ENCODE measurements at places on chromosomes 2 and 18. TPM values are rescaled to one million over a fixed set of nuclear protein-coding genes. Genes with fewer than 3 reads are reported as not detected.

DNA sequence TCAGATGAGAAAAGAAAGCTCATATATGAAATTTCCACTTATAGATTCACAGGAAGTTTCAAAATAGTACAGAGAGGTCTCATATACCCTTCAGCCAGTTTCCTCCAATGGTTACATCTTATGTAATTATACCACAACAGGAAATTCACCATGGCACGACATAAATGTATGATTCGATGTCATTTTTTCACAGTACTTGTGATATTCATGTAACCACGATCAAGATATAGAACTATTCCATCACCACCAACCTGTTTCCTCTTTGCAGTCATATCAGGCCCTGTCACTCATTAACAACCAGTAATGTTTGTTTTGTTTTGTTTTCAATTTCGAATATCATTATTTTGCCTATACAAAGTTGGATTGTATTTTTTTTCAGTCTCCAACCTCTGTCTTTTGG, 314.3 kb upstream of the POU3F3 start:
- no peaks in the 10 kb centered on the region for H3K4me1 ChIP-seq
- H3K4me3 ChIP-seq = no peak overlapping the region
- DNase-seq = no peak
- H3K27me3 ChIP-seq = no peaks in the 10 kb centered on the region
- no peaks in the 10 kb centered on the region for H3K36me3 ChIP-seq
- no peak overlapping the region for H3K27ac ChIP-seq

DNA sequence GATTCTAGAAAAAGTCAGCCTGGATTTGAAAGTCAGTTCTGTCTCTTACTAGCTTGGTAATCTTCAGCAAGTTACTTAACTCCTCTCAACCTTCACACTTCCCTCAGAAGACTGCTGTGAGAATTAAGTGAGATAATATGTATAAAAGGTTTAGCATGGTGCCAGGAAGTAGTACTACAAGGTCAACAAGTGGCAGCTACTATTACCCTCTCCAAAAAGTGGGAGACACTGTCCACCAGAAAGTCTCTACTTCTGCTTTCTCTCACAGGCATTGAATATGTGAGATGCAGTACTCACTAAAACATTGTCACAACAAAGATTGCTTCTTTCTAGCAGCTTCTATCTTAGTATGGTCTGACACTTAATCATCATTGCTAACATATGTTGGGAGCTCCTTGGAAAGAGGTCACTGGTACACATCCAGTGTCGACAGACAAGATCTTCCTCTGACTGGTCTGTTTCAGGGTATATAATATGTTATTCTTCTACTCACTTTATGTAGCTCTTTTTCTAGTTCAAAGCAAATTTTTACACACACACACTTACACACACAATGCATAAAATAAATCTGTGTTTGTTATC, 47.9 kb downstream of the DOCK10 start:
- H3K36me3 ChIP-seq = no peaks in the 10 kb centered on the region
- H3K27me3 ChIP-seq = no peaks in the 10 kb centered on the region
- no peak overlapping the region for H3K4me3 ChIP-seq

DNA sequence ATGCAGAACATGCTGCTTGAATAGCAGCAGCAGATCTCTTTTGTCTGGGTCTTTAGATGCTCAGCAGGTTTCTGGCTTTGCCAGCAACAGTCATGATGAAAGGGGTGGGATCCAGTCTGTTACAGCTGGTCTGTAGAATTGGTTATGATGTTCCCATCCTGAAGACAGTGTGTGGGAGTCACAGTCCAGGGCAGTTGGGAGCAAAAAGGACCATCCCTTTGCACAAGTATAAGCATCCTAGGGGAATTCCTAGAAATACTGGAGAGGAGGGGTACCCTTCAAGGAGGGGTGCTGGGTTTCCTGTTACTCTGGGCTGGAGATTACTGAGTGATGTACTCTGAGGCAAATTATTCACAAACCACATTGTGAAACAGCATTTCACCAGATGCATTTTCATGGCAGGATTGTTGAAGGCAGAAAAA, 119.9 kb upstream of the RND3 start:
- H3K27me3 ChIP-seq = no peaks in the 10 kb centered on the region
- no peaks in the 10 kb centered on the region for H3K4me1 ChIP-seq
- H3K27ac ChIP-seq = no peak overlapping the region
- no peak overlapping the region for H3K4me3 ChIP-seq

The POU3F3 gene
- not detected for total RNA-seq

DNA sequence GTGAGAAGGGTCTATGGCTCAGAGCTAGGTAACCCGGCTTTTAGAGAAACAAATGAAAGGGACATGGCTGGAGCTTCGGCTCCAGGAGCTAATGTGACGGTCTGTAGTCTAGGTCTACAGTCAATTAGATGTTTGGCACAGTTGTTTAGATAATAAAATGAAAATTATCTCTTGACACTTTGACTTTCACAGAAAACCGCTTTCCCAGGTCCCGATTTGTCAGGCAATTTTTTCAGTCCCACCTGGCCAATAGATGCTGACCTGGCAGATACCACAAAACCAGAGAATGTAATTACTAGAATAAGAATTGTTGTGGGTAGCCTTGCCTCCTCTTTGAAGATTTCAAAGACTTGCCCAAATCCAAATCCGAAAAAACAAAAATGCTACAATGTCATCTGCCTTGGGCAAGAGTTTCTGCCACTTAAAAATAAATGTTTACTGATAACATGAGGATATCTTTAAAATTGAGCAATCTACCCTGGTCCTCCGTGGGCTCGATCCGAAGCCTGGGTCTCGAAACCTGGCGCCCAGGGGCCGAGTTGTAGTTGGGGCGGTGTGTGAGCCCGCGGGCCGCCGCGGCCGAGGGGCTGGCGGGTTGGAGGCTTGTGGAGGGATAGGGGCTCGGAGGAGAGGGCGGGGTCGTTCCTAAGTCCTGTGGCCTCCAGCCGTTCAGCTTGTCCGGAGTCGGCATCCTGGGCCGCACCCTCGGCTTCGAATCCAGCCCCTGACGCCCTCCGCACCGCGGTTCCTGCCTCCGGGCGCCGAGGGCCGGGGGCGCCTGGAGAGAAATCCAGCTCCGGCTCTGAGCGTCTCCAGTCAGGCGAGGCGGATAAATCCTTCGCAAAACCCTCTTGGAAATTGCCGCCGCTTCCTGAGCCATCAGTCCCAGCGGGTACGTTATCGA, 2.3 kb downstream of the EMX1 start:
- H3K4me3 ChIP-seq = peak overlapping the region; percentile 65
- H3K36me3 ChIP-seq = no peaks in the 10 kb centered on the region
- peaks cover 100% of the 10 kb centered on the region for H3K27me3 ChIP-seq

- H3K36me3 ChIP-seq = peaks cover 8% of the 10 kb centered on the region
- no peaks in the 10 kb centered on the region for H3K27me3 ChIP-seq
- no peak overlapping the region for H3K27ac ChIP-seq
- H3K4me1 ChIP-seq = peaks cover 3% of the 10 kb centered on the region
- H3K4me3 ChIP-seq = no peak overlapping the region
These were observed 71.3 kb downstream of the TTC27 start for GRCh38 chr2:32699151-32699550.

DNA sequence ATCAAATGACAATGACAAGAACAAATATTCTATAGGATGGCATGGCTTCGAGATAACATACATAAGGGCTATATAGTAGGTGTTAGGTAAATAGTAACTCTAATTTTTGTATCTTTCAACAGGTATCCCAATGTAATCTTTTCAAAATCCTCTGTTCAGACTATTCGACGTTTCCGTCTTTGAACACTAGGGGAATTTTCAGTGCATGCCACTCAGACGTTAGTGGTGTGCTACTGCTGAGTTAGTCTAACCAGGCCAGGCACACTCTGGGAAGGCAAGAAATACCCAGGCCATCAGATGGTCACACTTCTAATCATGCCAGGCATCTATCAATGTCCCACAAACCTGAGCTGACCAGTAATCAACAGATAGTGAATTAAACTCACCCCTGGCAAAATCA, 14.6 kb upstream of the CREG2 start:
- H3K4me3 ChIP-seq = no peak overlapping the region
- peaks cover 41% of the 10 kb centered on the region for H3K4me1 ChIP-seq
- H3K27ac ChIP-seq = no peak overlapping the region
- DNase-seq = no peak
- peaks cover 7% of the 10 kb centered on the region for H3K27me3 ChIP-seq

DNA sequence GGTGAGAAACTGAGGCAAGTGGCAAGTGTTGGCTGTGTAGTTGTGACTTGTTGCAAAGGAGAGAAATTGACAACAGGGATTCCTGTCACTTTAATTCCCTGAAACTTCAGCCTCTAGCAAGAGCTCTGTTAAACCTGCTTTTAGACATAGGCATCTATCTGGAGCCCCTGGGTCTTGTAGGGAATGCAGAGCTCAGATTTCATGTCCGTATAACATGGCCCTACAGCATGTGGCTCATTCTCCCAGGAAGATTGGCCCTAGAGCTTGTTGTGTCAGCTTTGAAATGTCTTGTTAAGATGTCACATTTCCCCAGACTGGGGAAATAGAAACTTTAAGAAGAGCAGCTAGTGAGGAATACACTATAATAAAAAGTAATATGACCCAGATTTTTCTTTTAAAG, 115.8 kb downstream of the POLE4 start:
- no peaks in the 10 kb centered on the region for H3K4me1 ChIP-seq
- no peaks in the 10 kb centered on the region for H3K27me3 ChIP-seq
- DNase-seq = no peak
- H3K4me3 ChIP-seq = no peak overlapping the region

- no peaks in the 10 kb centered on the region for H3K36me3 ChIP-seq
- no peak overlapping the region for H3K27ac ChIP-seq
- H3K4me3 ChIP-seq = no peak overlapping the region
- H3K4me1 ChIP-seq = no peaks in the 10 kb centered on the region
- DNase-seq = no peak
- peaks cover 5% of the 10 kb centered on the region for H3K27me3 ChIP-seq
These were observed 40.8 kb downstream of the CCBE1 start for GRCh38 chr18:59656373-59656887.

DNA sequence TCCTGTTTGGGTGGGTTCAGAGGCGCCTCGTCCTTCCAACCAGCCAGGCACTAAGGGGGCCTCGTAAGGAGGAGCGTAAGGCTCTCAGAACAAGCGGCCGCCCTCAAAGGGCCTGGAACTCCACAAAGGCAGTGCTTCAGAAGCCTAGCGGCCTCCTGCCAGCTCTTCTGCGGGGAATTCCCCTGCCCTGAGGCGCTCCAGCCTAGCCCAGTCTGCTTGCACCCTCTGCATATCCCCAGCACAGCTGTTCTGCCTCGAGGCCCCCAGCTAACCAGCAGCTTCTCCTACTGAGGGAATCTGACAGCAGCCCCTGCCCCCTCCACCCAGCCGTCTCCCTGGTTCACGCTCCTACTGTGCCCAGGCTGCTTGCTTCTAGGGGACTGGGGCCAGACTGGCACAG, 265.9 kb downstream of the TFCP2L1 start:
- H3K4me1 ChIP-seq = no peaks in the 10 kb centered on the region
- no peak overlapping the region for H3K27ac ChIP-seq
- H3K36me3 ChIP-seq = no peaks in the 10 kb centered on the region
- DNase-seq = no peak
- H3K27me3 ChIP-seq = no peaks in the 10 kb centered on the region

Measured in spleen (tissue), 13 donors.